Stimulated activated CD4-positive, alpha-beta T cell treated with anti-CD3 and anti-CD28 coated beads, Interleukin-2, amount 100 ng/mL, for 4 hours (primary cell): ENCODE measurements at places on chromosomes 5 and 9.

DNA sequence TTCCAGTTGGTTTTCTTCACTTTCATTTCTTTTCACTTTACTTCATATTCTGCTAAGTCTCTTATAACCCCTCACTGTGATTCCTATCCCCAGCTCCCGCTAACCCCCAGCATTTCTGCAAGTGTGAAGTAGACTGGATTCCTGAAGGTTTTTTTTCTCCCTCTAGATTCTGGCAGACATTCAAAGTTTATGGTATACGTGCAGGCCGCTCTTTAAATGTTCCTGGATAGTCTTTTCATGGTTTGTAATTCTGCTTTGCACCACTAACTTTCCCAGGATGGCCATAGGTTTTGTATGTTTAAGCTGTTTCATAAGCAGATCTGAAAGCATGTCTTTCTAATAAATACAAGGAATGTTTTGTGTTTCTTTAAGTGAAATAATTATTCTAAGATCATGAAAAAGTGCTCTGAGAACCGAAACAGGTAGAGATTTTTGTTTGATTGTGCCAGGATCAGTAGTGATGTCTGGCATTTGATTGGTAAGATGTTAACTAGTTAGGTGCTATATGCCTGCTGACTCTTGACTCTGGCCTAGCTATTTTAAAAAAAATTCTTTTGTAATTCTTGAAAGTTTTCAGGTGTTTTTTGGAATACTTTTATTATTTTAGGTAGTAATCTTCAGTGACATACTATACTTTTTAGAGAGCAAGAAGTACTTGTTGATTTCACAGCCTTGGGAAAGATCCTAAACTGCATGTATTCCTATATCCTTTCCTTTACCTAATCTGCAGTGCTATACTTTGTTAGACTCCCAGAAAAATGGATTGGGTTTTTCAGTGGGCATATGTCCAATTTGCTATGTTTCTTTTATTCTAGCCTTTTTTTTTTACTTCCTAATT, 29.7 kb downstream of the CNOT6 start:
- DNase-seq: no peak

DNA sequence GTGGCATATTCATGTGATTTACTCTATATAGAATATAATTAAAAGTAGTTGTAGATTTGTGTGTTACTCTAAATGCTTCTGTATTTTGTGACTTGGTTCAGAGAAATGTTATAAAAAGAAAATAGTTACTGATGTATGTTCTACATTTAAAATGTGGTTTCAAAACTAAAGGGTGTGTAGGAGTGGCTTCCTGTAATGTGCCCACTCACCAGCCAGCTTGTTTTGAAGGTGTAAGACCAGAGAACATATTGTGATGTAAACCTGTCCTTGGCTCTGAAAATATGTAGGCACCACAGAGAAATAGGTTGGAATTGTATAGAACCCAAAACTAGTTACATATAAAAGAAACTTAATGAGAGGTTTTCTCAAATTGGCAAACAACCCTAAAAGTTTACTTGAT, 51.2 kb upstream of the ARRDC3 start:
- peak; percentile 21 for DNase-seq

DNA sequence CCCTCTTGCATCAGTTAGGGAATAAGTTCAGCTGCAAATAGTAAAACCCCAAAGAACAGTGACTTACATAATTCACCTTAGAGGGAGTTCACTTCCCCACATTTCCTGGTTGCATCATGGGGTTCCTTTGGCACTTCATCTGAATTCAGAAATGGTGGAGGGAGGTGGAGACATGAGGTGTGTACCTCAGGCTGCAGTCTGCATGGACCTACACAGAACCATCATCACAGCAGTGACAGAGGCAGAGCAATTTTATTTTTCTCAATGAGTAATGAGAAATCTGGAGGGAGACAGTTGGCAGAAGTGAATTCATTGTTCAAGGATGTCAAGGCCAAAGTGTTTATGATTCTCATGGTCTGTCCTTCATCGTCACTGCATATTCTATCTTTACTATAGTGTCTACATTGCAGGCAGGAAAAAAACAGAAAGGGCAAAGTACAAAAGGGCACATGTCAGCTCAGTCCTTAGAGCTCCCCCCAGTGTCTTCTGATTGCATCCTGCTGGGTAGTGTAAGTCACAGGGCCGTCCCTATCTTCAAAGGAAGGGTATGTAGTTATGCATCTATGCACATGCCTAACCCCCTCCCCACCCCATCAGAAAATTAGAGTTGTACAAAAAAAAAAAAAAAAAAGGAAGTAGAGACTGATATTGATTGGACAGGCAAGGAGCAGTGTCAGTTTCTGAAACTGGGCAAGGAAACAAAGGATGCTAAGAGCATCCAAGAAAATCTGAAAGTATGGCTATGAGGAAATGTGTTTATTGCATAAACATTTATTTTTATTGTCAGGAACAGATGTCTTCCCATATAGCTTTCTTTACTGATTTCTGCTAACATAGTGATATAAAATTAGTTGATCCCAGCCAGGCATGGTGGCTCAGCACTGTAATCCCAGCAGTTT, 132.7 kb upstream of the APC start:
- DNase-seq: no peak

- no peak for DNase-seq
These were observed 428 bp downstream of the SLCO4C1 start for GRCh38 chr5:102295534-102296177.

DNA sequence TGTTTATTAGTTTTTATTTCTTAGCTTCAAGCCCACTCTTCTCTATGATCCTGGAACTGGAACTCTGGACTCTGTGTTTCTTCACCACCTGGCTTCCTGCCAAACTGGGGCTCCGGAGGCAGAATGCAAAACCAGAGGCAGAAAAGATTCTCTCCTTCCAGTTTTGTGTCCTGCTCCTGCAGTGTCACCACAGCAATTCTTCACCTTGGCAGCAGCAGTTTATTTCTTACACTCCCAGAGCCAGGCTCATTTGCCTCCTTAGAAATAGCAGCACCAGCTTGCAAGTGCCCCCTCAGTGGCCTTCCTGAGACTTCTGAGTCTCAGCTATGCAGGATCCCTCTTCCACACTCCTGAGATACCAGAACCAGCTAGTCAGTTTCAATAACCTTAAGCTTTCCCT, 26.7 kb upstream of the CAMK4 start:
- no peak for DNase-seq

DNA sequence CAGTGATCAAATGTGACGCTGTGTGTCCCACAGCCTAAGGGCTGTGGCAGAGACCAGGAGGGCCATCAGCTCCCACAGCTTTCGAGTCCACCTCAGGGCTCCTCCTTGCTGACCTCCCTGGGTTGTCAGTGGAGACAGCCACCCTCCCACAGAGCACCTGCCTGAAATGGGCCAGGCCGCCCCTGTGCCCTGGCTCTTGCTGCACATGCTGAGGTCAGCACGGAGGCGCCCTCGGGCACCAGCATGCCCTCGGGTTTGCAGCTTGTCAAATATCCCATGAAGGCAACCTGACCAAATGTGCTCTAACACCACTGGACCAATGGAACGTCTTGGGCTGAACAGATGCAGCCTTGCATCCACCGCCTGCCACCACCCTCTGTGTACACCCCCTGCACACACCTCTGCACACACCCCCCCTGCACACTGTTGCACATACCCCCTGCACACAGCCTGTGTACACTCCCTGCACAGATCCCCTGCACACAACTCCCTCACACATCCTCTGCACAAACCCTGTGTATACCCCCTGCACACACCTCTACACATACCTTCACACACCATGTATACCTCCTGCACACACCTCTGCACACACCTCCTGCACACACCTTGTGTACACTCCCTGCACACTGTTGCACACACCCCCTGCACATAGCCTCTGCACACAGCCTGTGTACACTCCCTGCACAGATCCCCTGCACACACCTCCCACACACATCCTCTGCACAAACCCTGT, 2.0 kb upstream of the CEP72 start:
- no peak for DNase-seq

- DNase-seq: no peak
These were observed 4.7 kb downstream of the PFDN1 start for GRCh38 chr5:140298183-140298601.

- no peak for DNase-seq
These were observed 847.5 kb downstream of the TLE1 start for GRCh38 chr9:80841888-80842287.

- DNase-seq: no peak
These were observed 124.3 kb upstream of the ANKRD55 start for GRCh38 chr5:56357426-56357825.

GRCh38 chr5:999724-1000123, 8.9 kb upstream of the NKD2 start:
- DNase-seq: no peak

DNA sequence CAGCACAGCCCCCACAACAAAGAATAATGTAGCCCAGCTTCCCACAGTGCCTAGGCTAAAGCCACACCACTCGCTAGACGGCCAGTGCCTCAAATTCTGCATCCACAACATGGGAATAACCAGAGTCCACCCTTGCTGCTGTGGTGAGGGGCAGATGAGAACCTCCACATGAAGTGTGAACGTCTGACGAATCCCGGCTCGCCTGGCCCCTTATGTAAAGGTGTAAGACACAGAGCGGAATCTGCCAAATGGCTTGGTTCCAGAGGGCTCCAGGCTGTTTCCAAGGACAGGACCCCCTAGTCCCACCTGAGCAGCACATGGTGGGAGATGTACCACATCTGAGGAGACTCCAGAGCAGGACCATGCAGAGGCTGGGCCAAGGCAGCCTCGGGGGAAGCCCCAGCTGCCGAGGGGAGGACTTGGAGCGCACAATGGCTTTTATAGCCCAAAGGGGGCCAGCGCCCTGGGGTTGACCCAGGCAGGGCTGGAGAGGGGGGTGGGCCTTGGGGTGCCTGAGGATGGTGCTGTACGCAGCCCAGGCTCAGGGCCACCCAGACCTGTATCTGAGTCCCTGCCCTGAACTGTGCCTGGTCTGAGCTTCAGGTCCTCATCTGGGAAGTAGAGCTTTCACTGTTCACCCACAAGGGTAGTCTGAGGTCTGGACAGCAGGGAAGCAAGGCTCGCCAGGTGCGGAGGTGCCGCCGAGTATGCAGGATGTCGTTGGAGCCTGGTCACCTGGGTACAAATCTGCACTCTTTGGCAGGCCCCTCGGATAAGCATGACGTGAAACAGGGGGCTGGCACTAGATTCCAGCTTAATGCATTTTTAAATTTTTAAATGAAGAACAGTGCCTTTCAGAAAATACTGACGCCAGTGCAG, 24.9 kb upstream of the SLC25A51 start:
- DNase-seq: no peak

GRCh38 chr5:150568663-150569062, 60.7 kb downstream of the NDST1 start:
- no peak for DNase-seq

DNA sequence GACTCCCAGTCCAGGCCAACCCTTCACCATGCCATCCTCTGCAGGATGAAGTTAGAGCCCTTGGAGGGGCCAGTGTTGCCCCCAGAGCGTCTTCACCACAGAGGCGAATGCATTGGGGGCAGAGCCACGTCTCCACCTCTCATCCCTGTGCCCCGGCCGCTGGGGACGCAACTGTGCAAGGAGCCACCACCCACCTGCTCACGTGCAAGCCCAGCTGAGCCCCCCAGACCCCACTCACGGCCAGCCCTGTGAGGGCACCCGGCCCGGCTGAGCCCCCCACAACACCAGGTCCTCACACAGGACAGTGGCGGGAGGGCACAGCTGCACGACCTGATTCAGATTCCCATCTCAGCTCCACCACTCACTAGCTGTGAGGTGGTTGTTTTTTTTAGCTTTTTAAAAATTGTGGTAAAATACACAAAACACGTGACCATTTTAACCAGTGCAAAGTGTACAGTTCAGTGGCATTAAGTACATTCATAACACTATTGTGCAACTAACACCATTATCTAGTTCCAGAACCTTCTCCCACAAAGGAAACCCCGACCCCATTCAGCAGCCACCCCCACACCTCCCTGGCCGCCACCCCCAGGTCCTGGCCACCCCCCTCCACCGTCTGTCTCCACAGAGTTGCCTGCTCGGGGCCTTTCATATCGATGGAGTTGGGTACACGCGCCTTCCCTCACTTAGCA, 33.5 kb upstream of the UBAC1 start:
- DNase-seq: no peak
